ENCODE measurements at places on chromosomes 1 and 21.

- no peak for DNase-seq
Observed at GRCh38 chr1:201345081-201345355, 32.5 kb downstream of the TNNT2 start.

DNA sequence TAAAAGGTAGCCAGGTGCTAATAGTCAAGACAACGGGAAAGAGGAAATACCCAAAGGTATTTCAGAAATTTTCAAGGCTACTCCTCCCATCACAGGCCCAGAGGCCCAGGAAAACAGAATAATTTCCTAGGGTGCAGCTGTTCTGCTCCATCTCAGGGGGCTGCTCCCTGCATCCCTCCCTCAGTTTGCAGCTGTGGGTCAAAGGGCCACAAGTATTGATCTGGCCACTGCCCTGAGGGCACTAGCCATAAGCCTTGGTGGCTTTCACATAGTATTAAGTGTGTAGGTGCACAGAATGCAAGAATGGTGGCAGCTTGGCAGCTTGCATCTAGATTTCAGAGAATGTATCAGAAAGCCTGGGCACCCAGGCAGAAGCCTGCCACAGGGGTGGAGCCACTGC, 179.5 kb downstream of the TTLL7 start:
- DNase-seq: no peak

DNA sequence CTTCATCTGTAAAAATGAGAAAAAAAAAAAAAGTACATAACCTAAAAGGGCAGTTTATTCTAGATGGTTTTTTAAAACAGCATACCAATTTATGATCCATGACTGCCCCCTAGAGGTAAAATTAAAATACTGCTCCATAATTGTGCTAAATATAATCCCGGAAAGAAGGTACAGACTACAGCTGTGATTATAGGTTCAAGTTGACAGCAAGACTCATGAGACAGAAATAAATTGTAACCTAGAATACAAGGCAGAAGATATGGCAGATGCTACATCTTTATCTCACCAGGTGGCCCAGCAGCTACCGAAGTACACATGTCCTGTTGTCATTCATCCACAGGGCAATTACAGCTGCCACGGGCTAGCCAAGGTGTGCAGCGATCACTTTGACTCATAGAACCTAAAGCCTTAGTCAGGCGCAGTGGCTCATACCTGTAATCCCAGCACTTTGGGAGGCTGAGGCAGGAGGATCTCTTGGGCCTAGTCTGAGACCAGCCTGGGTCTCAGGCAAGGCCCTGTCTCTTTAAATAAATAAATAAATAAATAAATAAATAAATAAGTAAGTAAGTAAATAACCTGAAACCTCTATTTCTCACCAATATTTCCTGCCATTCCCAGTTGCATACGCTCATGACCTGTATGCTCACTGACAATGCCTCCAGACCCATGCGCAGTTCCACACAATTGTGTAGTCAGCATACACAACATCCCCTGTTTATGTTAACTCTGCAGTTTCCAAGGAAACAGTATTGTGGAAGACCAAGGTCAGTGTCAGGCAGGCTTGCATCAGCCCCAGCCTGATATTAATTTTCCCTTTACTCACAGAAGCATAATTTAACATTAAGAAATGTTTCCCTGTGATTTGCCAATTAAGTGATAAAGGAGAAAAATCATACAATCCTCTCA, 18.3 kb upstream of the PPIE start:
- peak; percentile 84 for DNase-seq

- DNase-seq: no peak
Observed at GRCh38 chr1:7620196-7620595, 150.9 kb upstream of the VAMP3 start.

DNA sequence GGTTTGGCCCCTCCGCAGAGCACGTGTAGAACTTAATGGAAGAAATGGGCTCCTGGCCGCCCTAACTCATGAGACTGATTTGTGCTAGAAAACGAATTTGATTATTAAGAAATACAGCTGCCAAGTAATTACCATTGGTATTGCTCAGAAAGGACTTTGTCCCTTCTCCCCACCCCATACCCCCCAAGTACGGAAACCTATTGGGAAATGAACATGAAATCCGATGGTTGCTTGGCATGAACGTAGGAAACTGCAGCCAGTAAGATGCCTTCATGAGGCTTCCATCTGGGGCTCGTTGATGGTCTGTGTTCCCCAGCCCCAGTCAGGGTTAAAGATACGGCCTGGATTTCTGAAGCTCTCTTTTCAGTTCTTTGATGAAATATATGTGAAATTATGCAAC, 21.4 kb downstream of the PER3 start:
- DNase-seq: no peak

DNA sequence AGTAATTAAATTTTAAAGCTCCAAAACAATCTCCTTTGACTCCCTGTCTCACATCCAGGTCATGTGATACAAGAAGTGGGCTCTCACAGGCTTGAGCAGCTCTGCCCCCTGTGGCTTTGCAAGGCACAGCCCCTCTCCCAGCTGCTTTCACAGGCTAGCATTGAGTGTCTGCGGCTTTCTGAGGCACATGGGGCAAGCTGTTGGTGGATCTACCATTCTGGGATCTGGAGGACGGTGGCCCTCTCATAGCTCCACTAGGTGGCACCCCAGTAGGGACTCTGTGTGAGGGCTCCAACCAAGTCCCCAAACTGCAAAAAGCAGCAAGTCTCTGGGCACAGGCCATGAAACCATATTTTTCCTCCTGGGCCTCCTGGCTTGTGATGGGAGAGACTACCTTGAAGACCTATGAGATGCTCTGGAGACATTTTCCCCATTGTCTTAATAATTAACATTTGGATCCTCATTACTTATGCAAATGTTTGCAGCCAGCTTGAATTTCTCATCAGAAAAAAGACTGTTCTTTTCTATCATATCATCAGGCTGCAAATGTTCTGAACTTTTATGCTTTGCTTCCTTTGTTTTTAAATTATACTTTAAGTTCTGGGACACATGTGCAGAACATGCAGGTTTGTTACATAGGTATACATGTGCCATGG, 554.1 kb upstream of the OLFM3 start:
- no peak for DNase-seq

GRCh38 chr1:173823781-173824314, 625 bp upstream of the DARS2 start:
- peak; percentile 32 for DNase-seq

- DNase-seq: no peak
Observed at GRCh38 chr1:116854716-116855115, 55.0 kb upstream of the PTGFRN start.

DNA sequence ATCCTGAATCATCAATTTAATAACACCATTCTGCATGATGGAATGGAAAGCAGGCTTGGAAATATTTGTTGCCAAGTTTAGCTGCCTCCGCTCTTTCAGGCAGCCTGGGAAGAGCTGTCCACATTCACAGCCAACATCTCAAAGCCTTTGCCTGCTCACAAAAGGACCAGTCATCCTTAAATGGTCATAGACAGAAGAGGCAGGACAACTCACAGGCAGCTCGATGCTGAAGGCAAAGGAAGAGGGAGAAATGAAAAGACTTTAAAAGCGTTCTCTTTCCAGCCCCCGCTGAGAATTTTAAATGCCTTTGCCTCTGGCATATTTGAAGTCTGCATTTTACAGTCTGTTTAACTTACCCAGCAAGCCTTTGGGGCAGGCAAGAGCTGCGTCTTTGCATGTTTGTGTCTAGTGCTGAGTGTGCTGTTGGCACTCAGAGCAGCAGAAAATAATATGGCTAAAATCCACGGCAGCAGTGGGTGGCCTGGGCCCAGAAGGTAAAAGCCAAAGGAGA, 68.9 kb downstream of the NMNAT2 start:
- peak; percentile 64 for DNase-seq

DNA sequence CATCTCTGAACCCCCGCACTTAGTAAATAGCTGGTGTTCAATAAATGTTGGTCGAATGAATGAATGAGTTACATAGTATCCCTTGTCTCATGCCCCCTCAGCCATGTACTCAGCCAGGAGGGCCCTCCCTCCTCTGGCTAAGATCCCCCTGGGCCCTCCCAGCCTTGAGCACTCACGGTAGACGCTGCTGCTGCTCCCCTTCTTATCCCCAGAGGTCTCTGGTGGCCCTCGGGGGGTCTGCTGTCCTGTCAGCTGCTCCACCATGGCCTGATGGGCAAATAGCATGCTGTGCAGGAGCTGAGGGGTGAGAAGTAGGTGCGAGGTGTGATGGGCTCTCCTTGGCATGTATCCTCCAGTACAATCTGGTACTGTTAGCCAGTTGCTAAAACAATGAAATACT, 1.9 kb downstream of the ETV3L start:
- no peak for DNase-seq

- no peak for DNase-seq
Observed at GRCh38 chr1:6869545-6869944, 84.3 kb downstream of the CAMTA1 start.

GRCh38 chr1:213014642-213015041, 1.0 kb downstream of the ANGEL2 start:
- DNase-seq: peak; percentile 28

GRCh38 chr1:9687874-9688582, 36.5 kb downstream of the PIK3CD start:
- DNase-seq: peak; percentile 35

DNA sequence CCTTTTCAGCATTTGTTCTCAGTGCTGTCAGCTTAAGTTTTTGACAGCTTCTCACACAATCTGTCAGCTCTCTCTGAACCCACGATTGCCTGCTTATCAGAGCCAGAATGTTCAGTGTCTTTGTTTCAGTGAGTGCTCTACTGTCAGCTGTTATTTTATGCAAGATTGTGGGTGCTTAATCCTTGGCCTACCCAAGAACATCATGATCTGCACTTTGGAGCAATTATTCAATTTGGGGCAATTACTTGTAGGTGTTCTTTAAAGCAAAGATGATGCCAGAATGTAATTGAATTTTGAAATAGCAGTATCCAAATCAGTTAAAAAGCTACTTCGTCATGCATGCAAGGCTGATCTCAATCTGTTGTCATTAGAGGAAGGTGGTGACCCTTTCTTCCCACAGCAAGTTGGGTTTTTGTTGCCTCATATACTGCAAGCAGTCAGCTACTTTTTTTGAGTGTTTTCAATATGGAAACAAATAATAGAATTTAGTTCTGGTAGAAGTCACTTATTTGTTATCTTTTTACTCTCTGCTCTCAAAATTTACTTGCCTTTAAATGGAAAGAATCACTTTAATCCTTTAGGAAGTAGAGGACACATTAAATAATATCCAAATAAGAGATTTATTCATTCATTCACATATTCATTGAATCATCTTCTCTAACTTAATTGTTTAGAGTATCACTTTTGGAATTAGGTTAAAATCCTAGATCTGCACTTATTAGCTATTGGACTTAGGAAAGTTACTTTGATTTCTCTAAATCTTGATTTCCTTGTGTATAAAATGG, 253.5 kb upstream of the CACYBP start:
- DNase-seq: no peak

DNA sequence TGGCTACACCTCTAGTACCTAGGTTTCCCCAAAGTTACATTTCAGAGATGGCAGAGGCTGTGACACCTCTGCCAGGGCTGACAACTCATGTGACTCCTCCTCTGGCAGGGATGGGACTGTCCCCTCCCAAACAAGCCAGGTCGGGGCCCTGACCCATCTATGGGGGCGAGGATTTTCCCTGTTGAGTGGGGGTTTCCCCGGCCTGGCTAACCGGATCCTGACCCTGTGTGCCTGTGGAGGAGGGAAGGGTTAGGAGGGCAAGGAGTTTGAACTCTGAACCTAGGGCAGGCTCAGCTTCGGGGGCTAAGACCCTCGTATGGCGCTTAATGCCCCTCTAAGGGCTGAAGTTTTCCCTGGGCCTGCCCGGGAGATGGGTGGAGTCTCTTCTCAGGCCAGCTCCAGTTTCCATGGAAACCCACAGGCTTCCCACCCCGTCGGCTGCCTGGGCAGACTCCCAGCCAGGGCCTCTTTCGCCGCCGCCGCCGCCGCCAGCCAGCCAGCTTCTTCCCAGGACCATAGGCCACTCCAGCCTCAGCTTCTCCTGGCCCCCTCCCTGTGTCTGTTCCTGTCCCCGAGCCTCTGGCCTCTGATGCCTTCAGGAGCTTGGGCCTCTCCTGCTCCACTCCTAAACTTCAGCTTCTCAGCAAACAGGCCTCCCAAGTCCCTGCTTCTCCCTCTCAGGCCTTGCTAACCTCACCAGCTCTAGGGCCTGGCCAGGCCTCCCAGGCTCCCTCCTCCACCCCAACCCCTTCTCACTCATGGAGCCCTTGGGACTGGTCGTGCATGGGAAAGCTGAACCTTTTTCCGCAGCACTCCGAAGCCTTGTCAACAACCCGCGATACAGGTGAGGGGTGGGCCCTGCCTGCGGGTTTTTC, at the start of gene BTBD19:
Gene BTBD19, plus strand, starts transcription at position 461 of the 875 bp plus-strand sequence. Its CDS starts 298 bp downstream, at position 759.
- DNase-seq: no peak

DNA sequence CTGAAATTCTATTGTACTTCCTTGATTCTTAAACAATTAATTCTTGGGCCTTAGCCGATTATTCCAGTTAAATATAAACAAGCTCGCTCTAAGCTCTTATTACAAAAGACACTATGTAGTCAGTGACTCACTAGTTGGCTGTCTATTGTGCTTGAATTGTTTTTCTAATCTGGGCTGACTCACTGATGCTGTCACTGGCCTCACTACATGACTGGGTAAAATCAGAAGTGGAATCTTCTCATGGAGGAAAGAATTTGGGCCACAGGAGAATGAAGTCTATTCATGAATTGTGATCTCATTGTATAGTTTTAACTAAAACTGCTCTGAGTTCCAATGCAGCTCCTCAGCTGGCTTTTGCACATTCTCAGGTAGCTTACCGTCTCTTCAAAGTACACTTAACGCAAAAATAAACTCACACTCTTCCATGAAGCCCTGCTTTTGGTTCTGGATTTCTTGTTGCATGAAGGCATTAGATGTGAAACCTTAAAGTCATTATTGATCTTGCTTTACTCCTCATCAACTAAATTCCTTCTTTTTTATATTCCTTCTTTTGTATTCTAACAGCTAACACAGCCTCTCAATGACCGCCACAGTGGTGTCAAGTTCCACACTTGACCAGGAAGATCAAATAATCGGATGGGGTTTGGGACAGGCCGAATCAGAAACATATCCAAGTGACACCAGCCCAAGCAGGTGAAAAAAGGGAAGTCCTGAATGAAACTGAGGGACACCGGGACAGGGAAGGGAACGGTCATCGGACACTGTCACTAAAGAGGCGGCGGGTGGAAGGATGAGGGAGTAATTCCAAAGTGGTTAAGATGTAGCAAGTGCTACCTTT, 80.9 kb upstream of the LBR start:
- no peak for DNase-seq

DNA sequence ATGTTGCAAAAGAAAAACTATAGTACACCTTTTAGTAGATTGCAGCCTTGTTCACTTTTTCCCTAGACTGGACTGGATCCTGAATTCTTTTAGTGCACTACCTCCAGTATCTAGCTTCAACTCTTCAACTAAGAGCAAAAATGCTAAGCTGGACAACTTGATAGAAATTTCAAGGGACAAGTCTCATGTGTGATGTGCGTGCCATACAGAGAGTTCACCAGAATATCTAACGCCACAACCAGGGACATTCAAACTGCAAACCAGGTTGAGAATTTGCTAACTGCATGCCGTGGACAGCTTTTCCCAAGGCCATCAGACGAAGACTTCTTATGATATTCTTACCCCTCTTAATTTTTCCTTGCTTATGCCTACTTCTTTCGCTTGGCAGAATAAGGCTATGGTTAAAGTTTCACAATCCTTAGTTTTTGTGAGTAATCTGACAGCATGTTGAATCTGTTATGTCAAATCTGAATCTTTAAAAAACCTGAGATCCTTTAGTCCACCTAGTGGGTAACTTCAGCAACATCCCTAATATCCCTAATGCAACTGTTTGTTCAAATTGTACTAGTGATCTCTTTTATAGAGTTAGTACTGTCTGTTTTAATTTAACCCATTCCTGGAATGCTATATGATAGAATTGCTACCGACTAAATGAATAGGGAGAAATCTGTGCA, 66.4 kb downstream of the DDAH1 start:
- no peak for DNase-seq

GRCh38 chr21:37582590-37582989, 216.0 kb downstream of the DYRK1A start:
- no peak for DNase-seq

Measured in DMS79 treated with DMSO at 0.1 percent for 48 hours (cell line).